ENCODE measurements at places on chromosomes 13 and 19.

DNA sequence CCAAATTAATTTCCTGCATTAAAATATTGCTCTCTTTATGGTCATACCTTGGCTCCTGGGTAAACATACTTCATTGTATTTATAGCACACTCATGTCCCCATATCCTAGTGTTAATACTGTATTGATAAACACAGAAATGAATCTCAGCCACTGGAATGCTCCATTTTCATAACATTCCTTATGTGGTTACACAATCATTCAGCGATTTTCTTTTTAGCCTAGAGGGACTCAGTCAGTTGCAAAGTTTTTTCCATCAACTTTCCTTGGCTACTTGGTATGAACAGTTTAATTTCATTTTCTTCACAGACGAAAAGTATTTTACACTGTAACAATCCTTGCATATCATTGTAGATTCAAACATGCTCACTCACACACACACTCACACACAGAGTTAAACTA lies 471.5 kb downstream of the FGF14 start:
- no peak for DNase-seq

- DNase-seq: no peak
These were observed 308.4 kb downstream of the FGF9 start for GRCh38 chr13:21979161-21979806.

DNA sequence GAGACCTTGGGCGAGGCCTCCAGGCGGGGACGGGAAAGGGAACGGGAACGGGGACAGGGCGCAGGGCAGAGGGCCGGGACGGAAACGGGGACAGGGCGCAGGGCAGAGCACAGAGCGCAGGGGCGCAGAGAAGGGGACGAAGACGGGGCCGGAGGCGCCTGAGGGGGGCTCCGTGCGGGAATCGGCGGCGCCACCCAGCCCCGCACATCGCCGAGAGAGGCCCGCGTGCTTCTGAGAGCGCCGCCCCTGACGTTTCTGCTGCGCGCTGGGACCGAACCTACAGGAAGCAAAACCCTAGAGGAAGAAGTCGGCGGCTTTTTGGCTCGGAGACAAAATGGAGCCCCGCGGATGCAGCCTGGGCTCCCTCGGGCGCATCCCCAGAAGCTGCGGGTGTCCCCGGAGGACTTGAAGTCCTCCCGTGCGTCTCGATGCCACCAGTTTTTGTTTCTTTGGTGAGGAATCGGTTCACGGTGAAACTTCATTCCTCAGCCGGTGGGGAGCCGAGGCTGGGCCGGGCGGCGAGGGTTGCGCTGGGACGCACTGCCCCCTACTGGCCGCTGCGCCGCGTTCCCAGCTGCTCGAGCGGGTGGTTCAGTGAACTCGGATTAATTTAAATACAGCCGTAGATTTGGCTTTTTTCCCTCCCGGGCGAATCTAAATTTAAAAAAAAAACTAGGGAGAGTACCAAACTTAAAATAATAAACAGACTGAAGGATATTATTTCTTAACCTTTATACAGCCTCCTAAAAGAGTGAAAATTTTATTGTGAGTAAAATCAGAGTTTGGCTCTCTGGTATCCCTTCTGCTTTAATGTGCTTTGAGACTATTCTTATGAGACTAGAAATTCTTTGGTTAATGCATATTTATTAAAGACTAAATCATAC lies 350.0 kb upstream of the ARGLU1 start:
- DNase-seq: peak; percentile 71

DNA sequence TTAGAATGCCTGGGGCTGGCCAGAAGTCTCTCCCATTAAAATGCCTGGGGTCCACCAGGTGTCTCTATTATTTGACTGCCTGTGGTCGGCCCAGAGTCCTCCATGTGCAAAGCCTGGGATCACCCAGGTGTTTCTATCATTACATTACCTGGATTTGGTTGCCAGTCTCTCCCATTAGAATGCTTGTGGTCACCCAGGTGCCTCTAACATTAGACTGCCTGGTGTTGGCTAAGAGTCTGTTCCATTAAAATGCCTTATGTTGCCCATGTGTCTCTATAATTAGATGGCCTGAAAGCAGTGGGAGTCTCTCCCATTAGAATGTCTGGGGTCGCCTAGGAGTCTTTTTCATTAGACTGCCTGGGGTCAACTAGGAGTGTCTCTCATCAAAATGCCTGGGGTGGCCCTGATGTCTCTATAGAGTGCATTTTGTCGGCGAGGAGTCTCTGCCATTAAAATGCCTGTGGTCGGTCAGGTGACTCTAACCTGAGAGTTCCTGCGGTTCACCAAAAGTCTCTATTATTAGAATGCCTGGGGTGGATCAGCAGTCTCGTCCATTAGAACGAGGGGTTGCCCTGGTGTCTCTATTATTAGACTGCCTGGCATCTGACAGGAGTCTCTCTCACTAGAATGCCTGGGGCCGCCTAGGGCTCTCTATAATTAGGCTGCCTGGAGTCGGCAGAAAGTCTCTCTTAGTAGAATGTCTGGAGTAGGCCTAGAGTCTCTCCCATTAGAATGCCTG lies 1540.5 kb downstream of the UQCRFS1 start:
- DNase-seq: no peak

DNA sequence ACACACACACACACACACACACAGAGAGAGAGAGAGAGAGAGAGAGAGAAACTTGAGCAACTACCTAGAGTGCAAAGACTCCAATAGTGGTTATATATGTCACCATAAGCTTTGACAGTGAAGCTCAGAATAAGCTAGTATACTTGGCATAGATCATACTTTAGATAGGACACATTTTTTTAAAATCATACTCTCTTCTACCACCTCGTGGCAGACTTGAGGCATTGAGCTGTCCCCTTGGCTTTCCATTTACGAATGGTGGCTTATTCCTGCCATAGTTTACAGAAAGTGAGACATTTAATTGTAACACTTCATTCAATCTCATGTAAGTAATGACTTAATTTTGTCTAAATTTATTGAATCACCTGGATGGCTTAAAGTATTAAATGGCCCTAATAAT lies 108.2 kb downstream of the EDNRB start:
- DNase-seq: no peak

- no peak for DNase-seq
These were observed 27.3 kb downstream of the MYCBP2 start for GRCh38 chr13:77299587-77299986.

DNA sequence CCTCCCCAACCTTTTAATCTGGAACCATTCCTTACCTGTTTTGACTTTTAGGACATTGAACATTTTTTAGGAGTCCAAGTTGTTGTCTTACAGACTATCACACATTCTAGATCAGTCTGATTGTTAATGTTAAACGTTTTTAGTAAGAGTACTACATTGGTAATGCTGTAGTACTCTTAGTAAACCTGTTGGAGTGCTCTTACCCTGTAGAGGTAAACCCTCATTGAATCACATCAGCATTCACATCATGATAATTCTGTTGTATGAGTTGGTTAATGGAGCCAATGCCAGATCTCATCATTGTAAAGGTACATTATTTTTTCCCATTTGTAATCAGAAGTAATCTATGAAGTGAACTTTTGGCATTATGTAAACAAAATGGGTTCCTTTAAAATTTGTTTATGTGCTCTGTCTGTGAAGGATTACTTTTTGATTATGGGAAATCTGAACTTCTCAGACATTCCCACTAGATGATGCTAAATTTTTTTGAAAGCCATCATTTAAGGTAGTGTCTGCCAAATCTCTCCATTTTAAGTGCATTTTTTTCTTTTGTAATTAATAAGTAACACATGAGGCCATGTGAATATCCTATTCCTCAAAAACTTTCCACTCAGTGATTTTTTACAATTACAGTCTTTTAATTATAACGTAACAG lies 55.2 kb downstream of the VWA8 start:
- DNase-seq: no peak

- DNase-seq: no peak
These were observed 81.4 kb downstream of the RNASEH2B start for GRCh38 chr13:50990818-50991506.

DNA sequence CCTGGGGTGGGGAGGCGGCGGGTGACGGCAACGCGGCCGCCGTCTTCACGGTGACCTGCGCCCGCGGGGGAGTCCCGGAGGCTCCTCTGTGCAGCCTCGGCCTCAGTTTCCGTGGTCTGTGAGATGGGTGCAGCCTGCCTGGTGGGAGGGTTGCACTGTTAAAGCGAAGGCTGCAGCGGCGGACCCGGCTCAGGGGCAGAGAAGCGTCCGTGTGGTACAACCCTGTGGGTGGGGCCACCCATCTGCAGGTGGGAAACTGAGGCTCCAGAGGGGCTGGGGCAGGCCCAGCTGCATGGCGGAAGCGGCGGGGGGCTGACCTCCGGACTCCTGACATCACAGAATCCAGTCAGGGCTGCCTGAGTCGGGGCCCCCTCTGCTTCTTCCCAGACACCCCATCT lies 481 bp downstream of the FGF22 start:
- no peak for DNase-seq

GRCh38 chr13:33817513-33817900 lies 442 bp upstream of the RFC3 start:
- no peak for DNase-seq

DNA sequence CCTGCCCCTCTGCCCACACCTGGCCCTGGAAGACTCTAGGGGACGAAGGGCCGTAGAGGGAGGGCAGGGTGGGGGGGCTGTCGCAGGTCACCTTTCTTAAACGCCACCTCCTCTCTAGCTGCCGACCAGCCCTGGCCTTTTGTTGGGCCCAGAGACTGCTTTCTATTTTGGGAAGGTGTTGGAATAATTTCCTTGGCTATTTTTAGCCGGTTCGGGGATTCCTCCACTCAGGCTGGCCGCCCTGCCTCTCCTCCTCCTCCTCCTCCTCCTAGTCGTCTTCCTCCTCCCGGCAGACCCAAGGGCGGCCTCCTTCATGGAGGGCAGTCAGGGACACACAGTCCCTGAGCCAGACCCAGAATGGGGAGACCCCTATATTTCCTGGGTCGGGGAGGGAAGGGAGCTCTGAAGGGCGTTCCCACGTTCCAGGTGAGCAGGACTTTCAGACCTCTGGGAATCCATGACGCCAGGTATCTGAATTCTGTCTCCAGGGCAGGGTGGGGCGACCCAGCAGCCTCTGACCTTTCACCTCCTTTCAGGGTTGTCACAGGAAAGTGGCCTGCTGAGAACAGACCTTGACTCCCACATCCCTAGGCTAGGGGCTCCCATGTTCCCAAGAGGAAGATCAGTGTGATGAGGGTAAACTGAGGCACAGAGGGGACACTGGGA lies 19.9 kb downstream of the GADD45B start:
- no peak for DNase-seq

DNA sequence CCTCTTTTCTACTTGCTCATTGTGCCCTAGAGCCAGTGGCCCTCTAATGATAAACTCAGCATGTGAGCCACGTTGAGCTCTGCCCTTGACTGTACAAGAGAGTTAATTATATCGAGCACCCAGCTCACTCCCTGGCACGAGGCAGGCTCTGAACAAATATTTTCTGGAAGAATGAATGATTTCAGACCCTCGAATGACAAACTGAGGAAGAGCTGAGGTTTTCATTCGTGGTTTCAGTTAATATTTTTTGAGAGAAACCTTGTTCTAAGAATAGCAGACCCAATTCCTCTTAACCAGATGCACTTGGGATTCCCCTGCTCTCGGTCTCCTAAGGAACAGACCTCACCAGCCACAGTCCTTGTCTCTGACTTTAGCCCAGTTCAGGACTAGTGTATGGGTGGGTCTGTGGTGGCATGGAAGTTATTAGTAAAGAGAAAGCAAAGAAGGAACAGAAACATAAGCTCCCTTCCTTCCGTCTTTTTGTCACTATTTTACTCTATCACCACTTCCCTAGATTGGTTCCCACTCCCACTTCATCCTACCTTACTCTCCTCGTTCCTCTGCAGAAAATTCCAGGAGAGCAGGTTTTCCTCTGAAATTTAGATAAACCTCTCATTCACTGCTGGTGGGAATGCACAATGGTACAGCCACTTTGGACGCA lies 22.1 kb upstream of the WDFY2 start:
- peak; percentile 10 for DNase-seq

- no peak for DNase-seq
These were observed 378.4 kb downstream of the KCNRG start for GRCh38 chr13:50393628-50394027.

GRCh38 chr19:1942934-1943555 lies 2.1 kb downstream of the CSNK1G2 start:
- DNase-seq: no peak

GRCh38 chr13:99693852-99694611 lies 192.8 kb downstream of the TM9SF2 start:
- DNase-seq: no peak

- DNase-seq: no peak
These were observed 9.3 kb downstream of the ZNF582 start for GRCh38 chr19:56383826-56384605.

GRCh38 chr19:17341386-17341785 lies 4.0 kb downstream of the GTPBP3 start:
- no peak for DNase-seq

DNA sequence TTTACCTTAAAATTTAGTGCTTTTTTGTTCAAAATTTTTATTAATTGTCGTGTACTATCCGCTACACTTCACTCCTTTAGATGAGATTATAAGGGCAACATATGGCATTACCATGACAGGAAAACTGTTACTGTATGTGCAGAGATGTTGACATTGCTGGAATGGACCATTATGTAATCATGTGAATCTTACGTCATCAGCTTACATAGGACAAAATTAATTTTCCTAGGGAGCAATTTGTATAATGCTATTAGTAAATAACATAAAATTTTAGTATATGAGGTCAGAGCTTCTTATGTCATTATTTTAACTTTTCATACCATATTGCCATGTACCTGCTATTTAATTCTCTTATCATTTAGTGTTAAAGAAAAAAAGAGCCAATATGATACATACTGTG lies 110.4 kb upstream of the KLHL1 start:
- DNase-seq: no peak

- no peak for DNase-seq
These were observed 215.1 kb upstream of the ZNF507 start for GRCh38 chr19:32130332-32130731.

DNA sequence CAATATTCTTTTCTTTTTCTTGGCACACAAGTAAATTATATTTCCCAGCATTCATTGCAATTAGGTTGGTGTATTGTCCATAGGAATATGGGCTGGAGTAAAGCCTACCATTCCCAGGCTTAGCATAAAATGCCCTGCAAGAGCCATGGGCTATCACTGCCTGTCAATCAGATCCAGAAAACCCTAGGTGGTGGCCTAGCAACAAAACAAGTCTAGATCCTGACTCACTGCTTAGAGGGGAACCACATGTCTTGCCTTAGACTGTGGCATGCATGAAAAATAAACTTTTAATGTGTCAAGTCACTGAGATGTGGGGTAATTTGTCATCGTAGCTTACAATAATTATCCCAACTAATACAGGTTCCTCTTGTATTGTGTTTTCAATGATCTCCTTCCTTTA lies 16.2 kb downstream of the SOX21 start:
- no peak for DNase-seq

DNA sequence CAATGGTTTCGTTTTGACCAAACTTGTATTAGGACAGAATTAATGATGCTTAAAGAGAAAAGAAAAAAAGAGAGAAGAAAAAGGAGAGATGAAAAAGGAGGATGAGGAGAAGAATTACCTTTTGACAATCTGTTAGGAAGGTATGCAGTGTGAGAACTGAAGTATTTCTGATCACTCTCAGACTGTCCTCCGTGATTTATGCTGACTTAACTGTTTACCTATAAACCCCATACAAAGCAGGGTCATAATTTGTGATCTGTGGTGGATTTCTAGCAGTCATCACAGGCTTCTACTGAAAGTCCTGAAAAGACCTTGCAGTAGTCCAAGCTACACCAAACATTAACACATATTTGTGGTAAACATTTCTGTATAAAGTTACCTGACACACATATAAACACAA lies 93.9 kb downstream of the PCDH17 start:
- no peak for DNase-seq

- no peak for DNase-seq
These were observed 34.4 kb downstream of the PEPD start for GRCh38 chr19:33486936-33487811.
